ENCODE measurements at places on chromosomes 12 and 14. TPM values are rescaled to one million over a fixed set of nuclear protein-coding genes. Genes with fewer than 3 reads are reported as not detected.
A peak's percentile ranks its signal among the peaks of the same experiment; 100 is the strongest.

GRCh38 chr14:102085488-102085887 lies 1.4 kb downstream of the HSP90AA1 start:
- DNase-seq = no peak

DNA sequence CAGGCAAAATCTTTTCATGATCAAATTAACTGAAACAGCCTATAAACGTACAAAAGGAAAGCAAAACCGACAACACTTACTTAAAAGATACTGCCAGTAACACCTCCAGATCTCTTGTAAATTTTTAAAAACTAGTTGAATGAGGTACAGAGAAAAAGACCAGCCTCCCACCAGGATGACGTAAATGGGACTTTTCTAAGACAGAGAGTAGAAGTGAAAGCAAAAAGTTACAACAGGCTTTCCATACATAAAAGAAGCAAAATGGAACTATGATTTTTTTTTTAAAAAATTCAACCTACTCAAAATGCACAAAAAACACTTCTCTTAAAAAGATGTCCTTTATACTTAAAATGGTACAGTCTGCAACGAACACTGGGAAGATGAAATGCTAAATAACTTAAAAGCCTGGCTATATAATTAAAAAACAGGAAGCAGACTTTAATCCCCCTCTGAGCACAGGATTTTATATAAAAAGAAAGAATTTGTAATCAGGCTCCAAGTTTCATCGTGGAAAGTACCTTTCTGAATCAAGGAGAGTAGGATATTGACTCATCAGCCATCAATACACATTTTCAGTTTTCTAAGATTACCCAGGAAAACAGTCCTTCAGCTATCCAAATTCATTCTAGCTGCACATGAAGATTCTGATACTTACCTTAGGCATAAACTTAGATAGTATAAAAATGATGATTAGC lies 14.2 kb upstream of the MYO1A start:
- no peak for DNase-seq

DNA sequence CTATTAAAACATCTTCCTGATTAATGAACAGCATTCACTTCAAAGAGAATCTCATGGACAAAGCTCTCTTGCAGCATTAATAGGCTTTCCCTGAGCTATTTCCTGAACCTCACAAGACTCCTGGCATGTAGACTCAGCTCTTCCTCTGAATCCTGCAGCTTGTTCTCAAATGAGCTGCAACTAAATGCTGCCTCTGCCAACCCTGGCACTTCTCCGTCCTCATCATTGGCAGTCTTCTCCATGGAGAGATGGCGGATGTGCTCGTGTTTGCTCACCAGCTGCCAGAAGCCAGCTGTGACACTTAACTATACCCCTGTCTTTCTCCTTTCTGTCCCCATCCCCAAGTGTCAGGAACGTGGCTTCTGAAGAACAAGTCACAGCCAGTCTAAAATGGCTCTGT lies 232.1 kb downstream of the FOXN3 start:
- DNase-seq = no peak

- peak; percentile 44 for DNase-seq
Measured at GRCh38 chr12:52975820-52976573, 27.1 kb downstream of the KRT18 start.

GRCh38 chr12:107536613-107537012 lies 149.0 kb upstream of the PWP1 start:
- DNase-seq = no peak

- DNase-seq = no peak
Measured at GRCh38 chr14:52175982-52176502, 91.5 kb upstream of the PTGDR start.

GRCh38 chr12:83016991-83017390 lies 330.3 kb downstream of the TMTC2 start:
- DNase-seq = no peak

GRCh38 chr14:103104654-103105452 lies 10.3 kb downstream of the EXOC3L4 start:
- peak; percentile 69 for DNase-seq

DNA sequence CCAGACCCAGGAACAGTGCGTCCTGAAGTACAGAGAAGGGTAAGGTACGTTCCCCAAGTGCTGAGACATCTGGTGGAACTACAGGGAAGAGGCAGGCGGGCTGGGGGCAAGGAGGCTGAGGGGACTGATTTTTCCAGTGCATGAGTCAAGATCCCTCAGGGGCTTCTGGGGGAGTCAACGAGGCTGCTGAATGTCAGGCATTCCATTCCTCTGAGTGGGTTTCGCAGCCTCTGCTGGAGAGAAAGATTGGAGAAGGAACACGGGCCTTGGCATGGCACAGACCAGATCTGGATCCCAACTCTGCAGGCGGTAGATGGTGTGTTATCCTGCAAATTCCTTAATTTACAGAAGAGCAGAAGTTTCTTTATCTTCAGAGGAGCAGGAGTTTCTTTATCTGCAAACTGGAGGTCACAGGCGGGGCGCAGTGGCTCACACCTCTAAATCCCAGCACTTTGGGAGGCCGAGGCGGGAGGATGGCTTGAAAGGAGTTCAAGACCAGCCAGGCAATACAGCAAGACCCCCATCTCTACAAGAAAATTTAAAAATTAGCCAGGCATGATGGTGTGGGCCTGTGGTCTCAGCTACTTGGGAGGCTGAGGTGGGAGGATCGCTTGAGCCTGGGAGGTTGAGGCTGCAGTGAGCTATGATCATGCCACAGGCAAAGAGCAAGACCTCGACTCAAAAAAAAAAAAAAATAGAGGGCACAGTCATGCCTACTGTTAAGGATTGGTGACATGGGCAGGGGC lies 132.6 kb upstream of the MAP1LC3B2 start:
- DNase-seq = peak; percentile 65

DNA sequence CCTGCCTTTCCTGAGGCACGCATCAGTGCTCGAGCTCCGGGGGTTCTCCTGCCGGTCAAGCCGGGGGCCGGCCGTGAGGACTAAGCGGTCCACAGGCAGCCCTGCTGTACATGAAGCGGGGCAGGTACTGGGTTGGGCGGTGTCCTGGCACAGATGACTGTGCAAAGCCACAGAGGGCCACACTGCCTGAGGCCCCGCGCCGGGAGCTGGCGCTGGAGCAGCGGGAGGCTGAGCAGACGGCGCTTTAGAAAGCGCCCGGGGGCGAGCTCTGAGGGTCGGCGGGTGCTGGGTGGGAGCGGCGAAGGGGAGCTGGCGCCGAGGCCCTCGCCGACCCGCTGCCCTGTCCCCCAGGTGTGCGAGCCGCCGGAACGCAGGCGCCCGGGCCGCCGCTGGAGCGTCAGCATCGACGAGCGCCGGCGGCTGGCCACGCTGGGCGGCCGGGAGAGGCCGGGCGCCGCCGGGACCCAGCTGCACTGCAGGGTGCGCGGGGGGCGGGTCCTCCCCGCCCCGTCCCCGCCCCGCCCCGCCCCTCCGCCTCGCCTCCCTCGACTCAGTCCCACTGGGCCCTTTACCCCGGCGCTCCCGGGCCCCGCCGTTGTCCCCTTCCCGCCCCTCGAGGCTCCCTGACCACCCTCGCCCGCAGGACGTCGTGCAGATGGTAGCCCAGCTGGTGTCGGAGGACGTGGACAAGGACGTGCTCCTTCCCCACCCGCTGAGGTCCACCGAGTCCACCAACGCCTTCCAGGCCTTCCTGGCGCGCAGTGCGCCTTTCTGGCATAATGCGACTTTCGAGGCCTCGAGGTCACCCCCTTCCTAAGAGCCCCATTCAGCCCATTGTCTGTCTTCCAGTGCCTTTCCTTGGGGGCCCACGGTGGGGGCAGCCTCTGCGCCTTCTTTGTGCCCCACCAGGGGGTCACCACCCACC lies 8.3 kb upstream of the MTA1 start:
- DNase-seq = no peak

DNA sequence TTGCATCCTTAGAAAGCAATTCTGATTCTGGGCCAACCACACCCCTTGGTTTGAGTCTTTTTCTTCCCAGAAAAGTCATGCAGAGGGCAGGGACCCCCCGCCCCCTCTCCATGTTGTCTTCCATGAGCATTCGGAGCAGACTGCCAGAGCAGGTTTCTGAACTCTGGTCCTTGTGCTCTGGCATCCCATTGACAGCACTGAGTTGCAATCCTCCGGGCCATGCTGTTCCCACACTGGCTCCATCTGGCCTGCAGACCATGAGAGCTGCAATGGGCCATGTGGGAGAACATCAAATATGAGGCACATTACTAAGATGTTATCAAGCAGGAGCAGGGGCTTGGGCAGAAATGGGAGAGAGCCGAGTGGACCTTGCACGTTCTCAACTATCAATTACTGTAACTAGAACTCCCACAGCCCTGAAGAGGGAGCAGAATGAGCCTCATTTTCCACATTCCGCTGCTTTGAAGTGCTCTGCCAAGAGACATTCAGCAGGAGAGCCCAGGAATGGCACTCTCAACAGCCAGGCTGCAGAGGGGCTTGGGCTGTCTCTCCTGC lies 157.4 kb downstream of the STXBP6 start:
- DNase-seq = no peak

- no peak for DNase-seq
Measured at GRCh38 chr12:12511895-12512711, 50.6 kb downstream of the DUSP16 start.

DNA sequence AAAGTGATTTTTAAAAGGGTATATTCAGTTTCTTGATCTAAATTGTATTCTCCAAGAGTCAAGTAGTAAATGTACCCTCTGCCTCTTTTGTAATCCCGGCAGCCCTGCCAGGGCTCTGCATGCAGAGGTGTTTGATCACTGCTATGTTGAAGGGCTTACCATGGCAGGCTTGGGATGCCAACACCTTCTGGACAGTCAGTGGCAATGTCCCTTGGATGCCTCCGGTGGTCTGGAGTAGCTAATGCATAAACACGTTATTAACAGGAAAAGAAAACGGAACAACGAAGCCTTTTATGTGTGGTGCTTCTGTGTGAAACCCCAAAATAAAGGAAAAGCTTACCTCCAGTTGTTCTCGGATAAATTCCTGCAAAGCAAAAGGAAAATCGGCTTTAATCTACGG lies 19.9 kb downstream of the EIF2B2 start:
- DNase-seq = no peak

DNA sequence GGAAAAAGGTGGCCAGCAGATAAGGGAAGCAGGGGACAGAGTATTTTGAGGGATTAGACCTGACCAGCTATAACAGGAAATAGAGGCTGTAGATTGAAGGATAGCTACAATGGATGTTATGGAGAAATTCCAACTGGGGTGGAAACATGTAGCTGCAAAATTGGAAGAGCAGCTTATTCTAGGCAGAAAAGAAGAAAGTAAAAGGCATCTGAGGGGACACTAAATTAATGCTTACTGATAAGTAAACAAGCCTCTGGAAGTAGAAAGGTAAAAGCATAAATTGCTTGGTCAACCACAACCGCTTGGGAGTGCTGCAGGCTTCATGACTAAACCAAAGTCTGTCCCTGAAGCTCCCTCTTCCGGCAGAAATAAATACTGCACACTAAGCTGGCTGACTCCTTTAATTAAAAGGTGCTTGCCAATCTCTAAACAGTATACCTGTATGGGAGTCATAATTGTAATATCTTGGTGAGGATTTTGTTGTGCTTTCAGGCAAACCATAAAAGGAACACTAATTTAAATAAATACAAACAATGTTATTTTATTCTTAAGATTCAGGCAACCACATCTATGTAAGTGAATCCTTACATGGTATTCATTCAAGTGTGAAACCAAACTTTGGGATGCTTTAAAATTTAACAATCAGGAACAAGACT lies 7.7 kb downstream of the UBC start:
- peak; percentile 84 for DNase-seq

DNA sequence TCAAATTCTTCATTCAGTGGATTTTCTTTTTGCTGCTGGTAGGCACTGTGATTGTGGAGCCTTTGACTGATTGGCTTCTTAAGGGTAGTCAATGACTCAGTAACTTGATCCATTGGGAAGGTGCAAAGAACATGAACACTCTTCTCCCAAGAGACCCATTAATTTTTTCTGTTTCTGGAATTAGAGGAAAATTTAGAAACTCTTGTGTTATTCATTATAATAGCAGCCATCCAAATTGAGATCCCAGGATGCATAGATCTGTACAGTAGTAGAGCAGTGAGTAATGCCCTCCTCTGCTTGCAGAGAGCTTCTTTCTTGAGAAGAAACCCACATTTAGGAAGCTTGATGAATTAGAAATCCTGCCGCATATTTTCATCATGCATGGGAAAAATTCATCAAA lies 63.9 kb downstream of the MYRFL start:
- DNase-seq = no peak

- DNase-seq = no peak
Measured at GRCh38 chr12:31118347-31119191, 44.9 kb downstream of the DDX11 start.

GRCh38 chr14:31166271-31166561 lies 41.4 kb downstream of the HECTD1 start:
- DNase-seq = no peak

- no peak for DNase-seq
Measured at GRCh38 chr12:112635036-112635435, 156.5 kb upstream of the RPH3A start.

The CKB gene
- total RNA-seq = 56.7 TPM

The TMEM30B gene
- 10.1 TPM for total RNA-seq

The TMPRSS12 gene
- total RNA-seq = 0.27 TPM

The MYRFL gene
- 0.16 TPM for total RNA-seq

The KRT72 gene
- total RNA-seq = not detected

The ATF7 gene
- 35.4 TPM for total RNA-seq
